ENCODE measurements at places on chromosomes 12 and 14. TPM values are rescaled to one million over a fixed set of nuclear protein-coding genes. Genes with fewer than 3 reads are reported as not detected.

P2RX2 gene
- total RNA-seq, result not detected

OTX2 gene
- not detected for total RNA-seq

RDH16 gene
- 0.53 TPM for total RNA-seq

NEMF gene
- 62.7 TPM for total RNA-seq

IL26 gene
- total RNA-seq, result not detected

KERA gene
- not detected for total RNA-seq

EIF2S3B gene
- 1.1 TPM for total RNA-seq

KRT4 gene
- 3.4 TPM for total RNA-seq

C12orf54 gene
- total RNA-seq, result not detected

IQSEC3 gene
- 0.19 TPM for total RNA-seq

MGP gene
- total RNA-seq, result not detected

LBHD2 gene
- not detected for total RNA-seq

Measured in Caco-2 (cell line).